Glutamatergic neuron (in vitro differentiated cells): ENCODE measurements at places on chromosomes 16 and 17. TPM values are rescaled to one million over a fixed set of nuclear protein-coding genes. Genes with fewer than 3 reads are reported as not detected.

Gene KRT24
- total RNA-seq: not detected

Gene GLIS2
- total RNA-seq: 16.5 TPM

Gene SHCBP1
- total RNA-seq: 2.4 TPM

Gene GCGR
- total RNA-seq: 6.7 TPM

Gene SAMD14
- 95.0 TPM for total RNA-seq

Gene SLC6A4
- total RNA-seq: not detected

Gene PPP1R9B
- 74.0 TPM for total RNA-seq

Gene SLFN14
- total RNA-seq: not detected

Gene EVI2A
- not detected for total RNA-seq

Gene CANT1
- total RNA-seq: 33.3 TPM

Gene ASPA
- total RNA-seq: not detected

Gene CSH1
- total RNA-seq: not detected

Gene SCO1
- total RNA-seq: 20.6 TPM

Gene KIFC3
- 0.76 TPM for total RNA-seq

Gene LHX1
- total RNA-seq: 2.6 TPM

Gene GGT6
- total RNA-seq: not detected

Gene RND2
- total RNA-seq: 75.8 TPM

Gene HBQ1
- total RNA-seq: 1.5 TPM

Gene TNK1
- 0.34 TPM for total RNA-seq

Gene KRTAP2-1
- total RNA-seq: not detected
